ENCODE measurements at places on chromosomes 13 and 19.

GRCh38 chr19:53977991-53978731 lies 13.3 kb upstream of the CACNG6 start:
- no peak for DNase-seq

DNA sequence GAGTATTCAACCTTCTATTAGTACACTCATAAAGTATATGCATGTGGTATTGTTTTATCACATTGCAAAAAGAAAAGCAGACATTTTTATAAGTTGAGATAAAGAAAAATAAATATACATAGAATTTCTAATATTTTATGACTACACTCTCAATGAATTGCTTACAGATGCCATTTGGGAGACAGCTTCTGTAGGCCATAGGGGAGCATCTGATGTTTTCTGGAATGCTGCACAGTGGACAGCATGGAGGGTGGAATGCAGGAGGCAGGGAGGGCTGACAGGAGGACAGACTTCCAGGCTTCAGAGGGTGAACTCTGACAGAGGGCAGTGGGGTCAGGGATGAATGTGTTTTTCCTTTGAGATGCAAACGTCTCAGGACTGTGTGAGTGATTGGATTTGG lies 45.8 kb downstream of the MIPEP start:
- no peak for DNase-seq

GRCh38 chr13:77565635-77566034 lies 30.1 kb downstream of the SCEL start:
- DNase-seq, result no peak

- DNase-seq, result no peak
Measured at GRCh38 chr19:21751384-21751783, 16.0 kb downstream of the ZNF100 start.

- no peak for DNase-seq
Measured at GRCh38 chr19:58395979-58396627, 647 bp downstream of the RNF225 start.

DNA sequence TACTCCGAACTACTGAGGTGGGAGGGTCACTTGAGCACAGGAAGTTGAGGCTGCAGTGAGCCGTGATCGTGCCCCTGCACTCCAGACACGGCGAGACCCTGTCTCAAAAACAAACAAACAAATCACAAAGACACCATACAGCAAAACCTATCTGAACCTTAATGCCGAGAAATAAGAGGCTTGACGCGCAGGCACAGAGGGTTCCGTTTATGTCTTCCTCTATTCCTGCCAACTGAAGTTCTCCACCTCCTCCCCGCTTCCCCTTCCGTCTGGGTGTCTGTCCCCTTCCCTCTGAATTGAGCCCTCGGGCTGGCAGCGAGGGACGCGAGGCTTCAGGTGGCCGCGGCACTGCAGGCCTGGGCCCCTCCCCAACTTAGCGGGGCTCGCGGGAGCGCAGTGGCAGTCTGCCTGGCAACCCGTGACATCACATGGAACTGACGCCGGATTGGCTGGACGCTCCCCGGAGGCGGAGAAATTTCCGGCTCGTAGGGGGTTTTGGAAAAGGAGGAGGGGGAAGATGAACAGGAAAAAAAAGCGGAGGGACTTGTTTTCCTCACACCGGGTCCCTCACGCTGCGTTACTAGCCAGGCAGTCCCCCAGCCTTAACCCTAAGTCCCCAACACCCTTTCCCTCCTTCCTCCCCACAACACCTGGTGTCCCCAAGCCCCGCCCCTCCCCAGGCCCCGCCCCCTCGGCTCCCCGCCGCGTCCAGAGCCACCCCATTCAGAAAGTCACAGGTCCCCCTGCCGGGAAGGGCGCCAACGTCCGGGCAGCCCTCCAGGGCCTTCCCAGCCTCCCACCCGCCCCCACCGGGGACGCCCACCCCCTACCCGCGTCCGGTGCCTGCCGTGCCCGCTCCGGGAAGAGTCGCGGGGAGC lies 1.1 kb upstream of the MYBPC2 start:
- peak; percentile 89 for DNase-seq
